ENCODE measurements at places on chromosomes 13 and 19.

GRCh38 chr19:45781214-45782161, 802 bp downstream of the DMPK start:
- DNase-seq = no peak

DNA sequence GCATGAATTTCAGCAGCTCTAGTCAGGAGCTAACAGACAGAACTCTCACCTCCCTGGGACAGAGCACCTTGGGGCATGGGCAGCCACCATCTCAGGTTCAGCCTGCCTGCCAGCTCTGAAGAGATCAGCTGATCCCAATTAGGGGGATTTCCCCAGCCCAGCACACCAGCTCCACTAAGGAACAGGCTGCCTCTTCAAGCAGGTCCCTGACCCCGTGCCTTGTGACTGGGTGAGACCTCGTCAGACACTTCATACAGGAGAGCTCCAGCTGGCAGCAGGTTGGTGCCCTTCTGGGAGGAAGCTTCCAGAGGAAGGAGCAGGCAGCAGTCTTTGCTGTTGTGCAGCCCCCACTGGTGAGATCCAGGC, 84.5 kb upstream of the UFM1 start:
- no peak for DNase-seq

DNA sequence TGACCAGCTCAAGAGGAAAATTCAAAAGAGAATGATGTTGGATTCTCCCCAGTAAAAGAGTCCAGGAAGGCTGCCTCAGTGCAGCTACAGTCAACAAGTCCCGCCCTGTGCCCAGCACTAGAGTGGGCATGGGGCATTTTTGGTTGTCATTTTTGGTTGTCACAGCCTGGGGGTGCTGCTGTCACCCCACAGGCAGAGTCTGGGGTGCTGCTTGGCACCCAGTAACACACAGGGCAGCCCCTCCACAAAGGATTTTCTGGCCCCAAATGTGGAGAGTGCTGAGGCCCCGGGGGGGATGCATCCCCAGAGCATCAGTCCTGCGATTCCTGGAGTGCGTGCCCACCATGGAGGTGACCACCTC, 28.2 kb upstream of the TMEM255B start:
- no peak for DNase-seq

- DNase-seq = no peak
Measured at GRCh38 chr13:75194717-75195462, 287.1 kb downstream of the TBC1D4 start.

DNA sequence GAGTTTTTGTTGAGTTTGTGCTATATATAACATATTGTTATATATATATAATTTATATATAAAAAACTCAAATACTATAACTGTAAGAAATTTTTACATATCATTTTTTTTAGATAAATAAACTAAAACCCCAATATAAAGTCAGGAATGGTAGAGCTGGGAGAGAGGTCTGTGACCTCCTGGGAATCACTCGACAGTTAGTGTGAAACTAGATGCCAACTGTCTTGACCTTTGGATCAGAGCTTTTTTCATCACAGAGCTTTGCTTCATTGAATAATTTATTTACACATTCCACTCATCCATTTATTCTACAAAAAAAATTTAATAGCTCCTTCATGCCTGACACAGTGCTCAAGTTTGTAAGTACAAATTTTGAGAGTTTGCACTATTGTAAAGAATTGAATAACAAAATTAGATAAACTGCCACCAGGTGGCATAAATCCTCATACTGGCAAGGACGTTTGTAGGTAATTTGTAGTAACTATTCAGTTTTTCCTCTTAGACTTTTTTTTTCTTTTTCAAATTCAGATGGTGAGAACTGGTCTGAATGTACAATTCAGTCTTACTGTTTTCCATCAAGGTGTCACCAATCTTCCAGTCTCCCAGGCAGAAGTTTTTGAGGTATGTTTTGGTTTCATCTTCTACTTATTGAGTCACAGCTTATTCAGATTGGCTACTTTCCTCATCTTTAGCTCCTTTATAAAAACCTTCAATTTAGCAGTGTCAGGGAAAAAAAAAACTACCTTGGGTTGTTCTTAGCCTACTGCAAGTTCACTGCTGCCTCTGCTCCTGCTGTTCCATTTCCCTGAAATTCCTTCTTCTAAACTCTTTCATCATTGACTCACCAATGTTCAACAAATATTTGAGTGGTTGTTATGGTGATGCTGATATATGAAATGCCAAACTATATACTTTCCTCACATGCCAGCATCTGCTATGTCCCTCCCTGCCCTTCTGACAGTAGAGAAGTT, 28.7 kb downstream of the LACC1 start:
- DNase-seq = no peak

- no peak for DNase-seq
Measured at GRCh38 chr19:932648-933552, 7.1 kb downstream of the ARID3A start.
